Spinal cord (tissue), 10 donors: ENCODE measurements at places on chromosomes 7 and 10. TPM values are rescaled to one million over a fixed set of nuclear protein-coding genes. Genes with fewer than 3 reads are reported as not detected.
A peak's percentile ranks its signal among the peaks of the same experiment; 100 is the strongest.

SFXN2 gene
- 14.6 TPM for polyA plus RNA-seq

NXPH1 gene
- polyA plus RNA-seq: 56.3 TPM

CALML3 gene
- polyA plus RNA-seq: 0.08 TPM

ALKBH4 gene
- polyA plus RNA-seq: 20.0 TPM

SLC29A3 gene
- 8.6 TPM for polyA plus RNA-seq

HOXA10 gene
- 1.3 TPM for polyA plus RNA-seq

FOXI2 gene
- not detected for polyA plus RNA-seq

DNA sequence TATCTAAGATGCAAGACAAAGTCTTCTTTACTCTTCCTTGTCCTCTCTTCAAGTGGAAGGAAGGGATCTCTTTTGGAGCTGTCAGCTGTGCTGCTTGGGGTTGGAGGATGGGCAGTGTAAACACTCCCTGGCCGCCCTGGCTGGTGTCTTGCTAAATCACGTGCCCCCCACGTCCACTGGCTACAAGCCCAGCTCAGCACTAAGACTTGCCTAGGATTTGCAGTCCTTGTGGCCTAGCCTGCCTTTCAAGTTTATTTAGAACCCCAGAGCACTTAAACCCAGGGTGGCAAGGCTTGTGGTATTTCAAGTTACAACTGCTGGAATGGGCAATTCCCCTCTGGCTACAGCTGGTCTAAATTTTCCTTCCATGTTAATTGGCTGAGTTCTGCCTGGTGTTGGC, 272.4 kb upstream of the MYO3A start:
- no peak for DNase-seq

GRCh38 chr10:131269776-131270460, 41.6 kb downstream of the TCERG1L start:
- DNase-seq: peak; percentile 42

DNA sequence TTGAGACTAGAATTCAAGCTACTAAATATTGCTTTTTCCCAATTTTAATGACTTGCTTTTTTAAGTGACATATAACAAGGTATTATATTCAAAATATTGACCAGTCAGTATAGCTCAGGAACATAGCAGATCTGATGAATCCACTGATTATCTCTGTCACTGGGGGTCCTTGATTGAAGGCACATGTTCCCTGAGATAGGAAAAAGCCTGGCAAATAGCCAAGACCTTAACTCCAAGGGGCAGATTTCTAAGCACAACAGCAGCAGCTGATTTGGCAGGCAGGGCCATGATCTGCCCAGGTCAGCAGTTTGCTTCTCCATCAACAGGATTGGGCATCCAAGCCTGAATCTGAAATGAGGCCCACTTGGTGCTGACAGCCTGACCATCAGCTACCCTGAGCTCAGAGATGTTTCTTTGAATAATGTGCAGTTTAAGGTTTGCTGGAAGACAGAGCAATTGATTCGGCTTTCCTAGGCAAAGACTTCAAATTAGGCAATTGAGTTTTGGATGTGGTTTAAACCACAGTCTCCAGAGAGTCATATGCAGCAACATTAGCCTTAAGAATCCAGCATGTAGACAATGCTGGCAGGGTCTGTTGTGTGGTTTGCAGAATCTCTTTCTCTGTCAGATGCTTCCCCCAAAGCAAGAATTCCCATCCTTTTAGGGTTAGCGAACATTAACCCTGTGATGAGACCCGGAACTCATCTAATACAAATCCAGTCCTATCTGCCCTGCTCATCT, 352.6 kb downstream of the ADRA2A start:
- peak; percentile 42 for DNase-seq

DNA sequence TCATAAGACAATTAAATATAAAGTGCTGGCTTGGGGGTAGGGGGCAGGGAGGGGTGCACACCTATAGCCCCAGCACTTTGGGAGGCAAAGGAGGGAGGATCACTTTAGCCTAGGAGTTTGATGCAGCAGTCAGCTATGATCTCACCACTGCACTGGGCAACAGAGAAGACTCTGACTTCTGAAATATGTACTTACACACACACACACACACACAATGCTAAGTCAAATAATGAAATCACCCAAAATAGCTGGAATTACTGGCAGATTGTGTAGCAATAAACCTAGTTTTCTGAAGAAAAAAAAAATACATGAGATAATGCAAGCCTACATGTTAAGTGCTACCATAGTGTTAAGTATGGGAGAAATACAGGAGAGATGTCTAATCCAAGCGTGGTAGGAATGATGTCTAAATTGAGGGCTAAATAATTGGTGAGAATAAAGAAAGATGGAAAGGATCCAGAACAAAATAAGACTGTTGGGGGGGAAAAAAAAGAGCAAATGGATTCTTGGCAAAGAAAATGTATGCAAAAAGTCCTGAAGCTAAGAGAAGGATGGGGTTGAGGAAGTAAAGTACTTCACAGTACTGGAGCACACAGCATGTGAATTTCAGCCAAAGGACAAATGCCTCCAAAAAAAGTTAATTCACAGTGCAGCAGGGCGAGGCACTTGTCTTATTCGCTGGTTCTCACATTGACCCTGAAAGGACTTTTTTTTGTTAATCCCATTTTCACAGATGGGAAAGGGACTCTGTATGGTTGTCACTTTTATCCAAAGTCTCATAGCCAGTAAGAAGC, 73.9 kb downstream of the IGF2BP3 start:
- no peak for DNase-seq

- no peak for DNase-seq
Observed at GRCh38 chr7:75729851-75730274, 8.9 kb downstream of the HIP1 start.

DNA sequence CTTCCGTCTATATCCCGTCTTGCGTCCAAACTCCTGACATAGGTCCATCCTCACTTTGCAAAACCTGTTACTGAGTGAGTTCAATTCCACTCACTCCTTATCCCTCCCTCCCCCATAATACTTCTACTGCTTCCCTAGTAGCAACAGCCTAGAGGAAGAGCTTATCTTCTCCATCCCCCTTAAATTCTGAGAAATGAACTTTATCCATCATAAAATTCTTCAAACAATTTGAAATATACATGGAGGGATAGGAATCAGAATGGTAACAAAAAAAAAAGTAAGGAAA, 27.6 kb downstream of the SEMA3C start:
- DNase-seq: no peak

- DNase-seq: peak; percentile 85
Observed at GRCh38 chr7:48868916-48869315, 55.4 kb upstream of the CDC14C start.

- DNase-seq: no peak
Observed at GRCh38 chr10:71291528-71291900, 27.5 kb upstream of the SLC29A3 start.

DNA sequence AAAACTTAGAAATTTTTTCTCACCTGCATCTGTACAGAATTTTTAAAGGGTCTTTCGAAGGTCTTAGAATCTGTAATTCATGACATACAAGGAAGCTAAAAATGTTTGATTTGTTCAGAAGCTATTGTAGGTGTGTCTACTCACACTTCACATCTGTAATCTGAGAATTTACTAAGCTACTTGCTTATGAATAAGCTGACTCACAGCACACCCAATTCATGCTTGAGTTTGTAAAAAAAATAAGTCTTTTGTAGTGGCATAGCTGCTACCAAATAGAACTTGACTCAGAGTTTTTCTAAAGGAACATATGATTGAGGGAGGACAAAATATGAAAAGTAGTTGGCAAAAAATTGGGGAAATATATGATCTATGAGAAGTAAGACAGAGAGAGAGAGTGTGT, 12.7 kb upstream of the AGR2 start:
- DNase-seq: no peak

GRCh38 chr7:130423501-130424037, 17.2 kb downstream of the CEP41 start:
- no peak for DNase-seq

- DNase-seq: no peak
Observed at GRCh38 chr7:5139998-5140397, 50.0 kb upstream of the WIPI2 start.

DNA sequence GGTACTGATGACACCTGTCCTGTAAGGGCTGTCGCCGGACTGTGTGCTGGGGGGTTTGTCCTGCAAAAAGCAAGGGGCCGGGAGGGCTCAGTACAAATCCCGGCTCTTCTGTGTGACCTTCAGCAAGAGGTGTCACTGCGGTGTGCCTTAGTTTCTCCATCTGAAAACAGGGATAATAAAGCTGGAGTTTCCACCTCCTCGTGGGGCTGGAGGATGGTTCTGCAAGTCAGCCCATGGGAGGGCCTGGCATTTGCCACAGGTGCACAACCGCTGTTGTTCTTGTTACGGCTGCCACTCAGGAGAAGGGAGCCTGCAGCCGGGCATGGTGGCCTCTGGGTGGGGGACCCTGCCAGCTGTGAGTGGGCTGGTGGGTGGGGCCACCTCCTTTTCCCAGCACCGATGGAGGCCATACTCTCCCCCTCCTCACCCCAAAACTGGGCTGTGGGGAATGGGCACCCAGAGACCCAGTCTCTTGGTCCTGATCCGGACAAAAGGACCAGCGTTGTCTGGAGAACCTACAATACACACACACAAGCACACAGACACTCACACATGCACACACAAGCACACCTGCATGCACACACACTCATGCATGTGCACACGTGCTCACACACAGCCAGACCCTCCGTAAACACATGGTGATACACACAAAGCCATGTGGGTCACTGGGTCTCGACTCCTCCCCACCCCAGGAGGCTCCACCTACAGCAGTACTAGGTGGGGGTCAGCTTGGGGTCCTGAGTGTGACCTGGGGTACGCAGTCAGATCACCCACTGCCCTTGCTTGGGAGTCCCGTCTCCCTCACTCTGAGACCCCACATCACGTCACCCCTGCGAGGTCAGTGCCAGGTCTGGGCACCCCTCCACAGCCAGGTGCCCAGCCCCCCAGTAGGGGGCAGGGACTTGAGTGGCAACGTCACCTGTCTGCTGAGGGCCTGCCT, 34.1 kb downstream of the ELFN1 start:
- DNase-seq: no peak

- peak; percentile 67 for DNase-seq
Observed at GRCh38 chr7:7719236-7719635, 829 bp upstream of the RPA3 start.

GRCh38 chr7:44333911-44334733, 8.7 kb upstream of the CAMK2B start:
- no peak for DNase-seq
